Liver (tissue), 10 donors: ENCODE measurements at places on chromosomes 2 and 18. TPM values are rescaled to one million over a fixed set of nuclear protein-coding genes. Genes with fewer than 3 reads are reported as not detected.

EIF4E2 gene
- polyA plus RNA-seq, result 46.3 TPM

GAL3ST2 gene
- polyA plus RNA-seq, result 0.03 TPM

TPO gene
- not detected for polyA plus RNA-seq

REG3A gene
- 0.15 TPM for polyA plus RNA-seq

RSAD2 gene
- 2.1 TPM for polyA plus RNA-seq

GPR55 gene
- 0.10 TPM for polyA plus RNA-seq

GPC1 gene
- 4.8 TPM for polyA plus RNA-seq

LYPD1 gene
- polyA plus RNA-seq, result 0.65 TPM

CKAP2L gene
- polyA plus RNA-seq, result 0.19 TPM

TNFAIP6 gene
- polyA plus RNA-seq, result 0.18 TPM

IL18RAP gene
- 0.14 TPM for polyA plus RNA-seq

MEP1B gene
- 0.11 TPM for polyA plus RNA-seq

CD207 gene
- polyA plus RNA-seq, result not detected

AGXT gene
- polyA plus RNA-seq, result 1,572 TPM

ABCG5 gene
- polyA plus RNA-seq, result 63.8 TPM

ASAP2 gene
- 0.36 TPM for polyA plus RNA-seq

ABHD1 gene
- polyA plus RNA-seq, result 0.54 TPM

POLR1B gene
- 6.5 TPM for polyA plus RNA-seq

CSRNP3 gene
- 0.18 TPM for polyA plus RNA-seq

B3GNT7 gene
- 0.74 TPM for polyA plus RNA-seq

KCNJ3 gene
- 0.47 TPM for polyA plus RNA-seq

ANKRD44 gene
- 3.8 TPM for polyA plus RNA-seq

CPLX4 gene
- polyA plus RNA-seq, result not detected

ID2 gene
- polyA plus RNA-seq, result 149 TPM

KIF1A gene
- 0.21 TPM for polyA plus RNA-seq

DAW1 gene
- polyA plus RNA-seq, result not detected

LAMA1 gene
- polyA plus RNA-seq, result 0.05 TPM

GALNT13 gene
- not detected for polyA plus RNA-seq

REG1B gene
- not detected for polyA plus RNA-seq

SPC25 gene
- polyA plus RNA-seq, result 0.58 TPM

AMER3 gene
- not detected for polyA plus RNA-seq

ALPG gene
- not detected for polyA plus RNA-seq

GREB1L gene
- 2.3 TPM for polyA plus RNA-seq

LHCGR gene
- not detected for polyA plus RNA-seq

BOLL gene
- polyA plus RNA-seq, result not detected

BOLA3 gene
- polyA plus RNA-seq, result 29.0 TPM

ICOS gene
- not detected for polyA plus RNA-seq

IL36RN gene
- polyA plus RNA-seq, result not detected

RUFY4 gene
- not detected for polyA plus RNA-seq

FKBP1B gene
- polyA plus RNA-seq, result 15.3 TPM

ITPRIPL1 gene
- polyA plus RNA-seq, result 0.22 TPM

CYTIP gene
- polyA plus RNA-seq, result 1.6 TPM

CHRNG gene
- not detected for polyA plus RNA-seq

SIX3 gene
- not detected for polyA plus RNA-seq
